ENCODE measurements at places on chromosomes 11 and 22.

GRCh38 chr22:45640291-45640940 is 31.2 kb upstream of the ATXN10 start:
- DNase-seq, result no peak

DNA sequence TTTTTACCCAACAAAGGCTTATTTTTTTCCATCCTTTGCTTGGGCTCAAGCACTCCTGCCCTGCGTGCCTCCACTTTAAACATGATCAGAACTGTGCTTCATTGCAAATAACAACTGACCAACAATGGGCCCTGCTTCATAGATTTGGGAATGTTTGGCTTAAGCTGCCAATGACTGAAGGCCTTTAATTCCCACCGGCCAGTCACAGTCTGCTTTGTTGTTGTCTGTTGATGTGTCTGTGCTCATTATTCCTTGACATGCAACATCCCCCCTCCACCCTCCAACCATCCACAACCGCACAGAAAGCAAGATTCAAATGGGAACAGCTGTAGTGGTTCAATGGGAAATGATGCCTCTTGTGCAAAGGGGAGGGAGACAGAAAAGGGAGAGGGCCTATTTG is 23.0 kb downstream of the PAX6 start:
- DNase-seq, result no peak

DNA sequence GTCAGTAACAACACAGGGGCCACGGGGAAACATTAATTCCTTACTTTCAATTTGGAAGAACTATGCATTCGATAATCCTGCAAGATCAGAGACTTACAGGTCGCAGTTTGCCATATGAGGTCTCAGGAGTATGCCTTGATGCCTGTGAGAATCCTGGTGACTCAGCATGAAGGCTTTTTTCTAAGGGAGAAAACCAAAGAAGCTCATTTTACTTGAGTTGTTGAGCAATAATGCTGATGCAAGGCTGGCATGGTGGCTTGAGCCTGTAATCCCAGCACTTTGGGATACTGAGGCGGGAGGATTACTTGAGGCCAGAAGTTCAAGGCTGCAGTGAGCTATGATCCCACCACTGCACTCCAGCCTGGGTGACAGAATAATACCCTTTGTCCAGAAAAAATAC is 26.6 kb downstream of the ATG16L2 start:
- DNase-seq, result no peak

DNA sequence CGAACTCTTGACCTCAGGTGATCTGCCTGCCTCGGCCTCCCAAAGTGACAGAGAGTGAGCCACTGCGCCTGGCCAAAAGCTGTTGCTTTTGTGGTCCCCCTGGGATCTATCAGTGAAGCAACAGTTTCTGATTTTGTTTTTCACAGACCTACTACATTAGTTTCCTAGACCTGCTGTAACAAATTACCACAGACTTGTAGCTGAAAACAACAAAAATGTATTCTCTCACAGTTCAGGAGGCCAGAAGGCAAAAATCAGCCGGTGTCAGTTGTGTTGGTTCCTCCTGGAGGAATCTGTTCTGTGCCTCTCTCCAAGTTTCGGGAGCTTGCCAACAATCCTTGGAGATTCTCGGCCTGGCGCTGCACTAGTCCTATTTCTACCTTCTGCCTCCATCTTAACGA is 8.5 kb upstream of the SLC35C1 start:
- DNase-seq, result no peak

GRCh38 chr11:82747471-82747870 is 13.8 kb upstream of the FAM181B start:
- no peak for DNase-seq

GRCh38 chr11:133563505-133564025 is 31.3 kb upstream of the OPCML start:
- no peak for DNase-seq

- DNase-seq, result no peak
Observed at GRCh38 chr22:22783575-22783974, 104.0 kb upstream of the IGLL5 start.

DNA sequence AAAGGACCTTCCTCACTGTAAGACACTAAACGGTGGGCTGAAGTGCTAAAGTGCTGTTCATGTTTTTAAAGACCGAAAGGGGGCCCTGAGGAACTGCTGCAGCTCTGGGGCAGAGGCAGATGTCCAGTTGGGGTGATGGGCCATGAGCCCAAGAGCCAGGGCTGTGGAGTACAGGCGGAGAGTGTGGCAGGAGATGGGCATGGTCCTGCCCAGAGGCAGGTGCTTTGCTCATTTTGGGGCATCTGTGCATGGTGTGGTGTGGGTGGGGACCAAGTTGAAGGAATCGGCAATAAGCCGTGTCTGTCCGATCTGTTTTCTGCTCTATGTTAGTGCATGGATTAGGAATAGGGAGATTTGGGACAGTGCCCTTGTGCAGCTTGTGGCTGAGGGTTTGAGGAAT is 258.3 kb downstream of the NTM start:
- no peak for DNase-seq

DNA sequence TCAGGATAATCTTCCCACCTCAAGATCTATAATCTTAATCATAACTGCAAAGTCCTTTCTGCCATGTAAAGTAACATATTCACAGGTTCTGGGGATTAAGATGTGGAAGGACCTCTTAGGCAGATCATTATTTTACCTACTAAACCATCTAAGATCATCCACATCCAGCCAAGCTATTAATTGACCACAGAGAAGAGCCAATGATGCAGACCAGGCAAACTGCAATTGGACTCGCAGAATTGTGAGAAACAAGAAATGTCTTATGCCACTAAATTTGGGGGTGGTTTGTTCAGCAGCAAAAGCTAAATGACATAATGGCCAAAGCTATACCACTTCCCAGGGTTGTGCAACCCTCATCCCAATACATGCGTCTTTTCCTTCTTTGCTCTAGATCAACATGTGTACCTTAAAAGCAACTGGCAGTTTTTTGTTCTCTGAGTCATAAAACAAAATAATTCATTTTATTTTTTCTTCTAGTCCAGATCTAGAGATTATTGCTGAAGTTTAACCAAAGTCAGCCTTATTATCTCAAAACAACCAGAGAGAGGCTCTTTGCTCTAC is 88.7 kb upstream of the CHRM4 start:
- no peak for DNase-seq

DNA sequence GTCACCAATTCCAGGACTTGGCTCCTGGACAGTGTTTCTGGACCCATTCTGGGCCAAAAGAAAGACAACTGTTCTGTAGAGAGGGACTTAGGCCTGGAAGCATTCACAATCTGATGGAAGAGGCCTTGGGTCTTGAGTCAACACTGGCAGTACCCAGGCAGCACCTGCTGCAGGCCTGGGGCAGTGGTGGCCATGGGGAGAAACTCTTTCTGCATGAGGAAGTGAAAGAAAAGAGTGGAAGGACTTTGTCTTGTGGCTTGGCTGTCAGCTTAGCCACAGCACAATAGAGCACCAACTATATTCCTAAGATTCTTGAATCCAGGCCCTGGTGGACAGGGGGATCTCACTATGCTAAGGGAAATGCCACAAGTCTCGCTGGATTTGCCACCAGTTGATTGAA is 70.6 kb downstream of the CTSC start:
- DNase-seq, result no peak

DNA sequence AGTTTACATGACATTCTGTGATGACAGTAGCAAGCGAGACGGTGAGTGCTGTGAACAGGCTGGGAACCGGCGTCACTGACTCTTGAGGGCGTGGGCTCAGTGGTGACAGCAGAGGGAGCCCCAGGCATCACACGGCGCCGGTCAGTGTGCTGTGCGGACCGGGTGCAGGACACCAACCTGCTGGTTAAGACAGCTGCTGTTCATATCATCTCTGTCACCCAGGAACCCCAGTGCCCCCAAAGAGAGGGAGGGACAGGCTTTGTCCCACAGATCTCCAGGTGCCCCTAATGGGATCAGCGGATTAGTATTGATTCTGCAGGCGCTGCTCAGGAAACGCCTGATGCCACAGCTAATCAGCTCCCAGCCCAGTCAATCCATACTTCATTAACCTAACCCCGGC is 18.4 kb downstream of the B3GAT1 start:
- DNase-seq, result no peak

DNA sequence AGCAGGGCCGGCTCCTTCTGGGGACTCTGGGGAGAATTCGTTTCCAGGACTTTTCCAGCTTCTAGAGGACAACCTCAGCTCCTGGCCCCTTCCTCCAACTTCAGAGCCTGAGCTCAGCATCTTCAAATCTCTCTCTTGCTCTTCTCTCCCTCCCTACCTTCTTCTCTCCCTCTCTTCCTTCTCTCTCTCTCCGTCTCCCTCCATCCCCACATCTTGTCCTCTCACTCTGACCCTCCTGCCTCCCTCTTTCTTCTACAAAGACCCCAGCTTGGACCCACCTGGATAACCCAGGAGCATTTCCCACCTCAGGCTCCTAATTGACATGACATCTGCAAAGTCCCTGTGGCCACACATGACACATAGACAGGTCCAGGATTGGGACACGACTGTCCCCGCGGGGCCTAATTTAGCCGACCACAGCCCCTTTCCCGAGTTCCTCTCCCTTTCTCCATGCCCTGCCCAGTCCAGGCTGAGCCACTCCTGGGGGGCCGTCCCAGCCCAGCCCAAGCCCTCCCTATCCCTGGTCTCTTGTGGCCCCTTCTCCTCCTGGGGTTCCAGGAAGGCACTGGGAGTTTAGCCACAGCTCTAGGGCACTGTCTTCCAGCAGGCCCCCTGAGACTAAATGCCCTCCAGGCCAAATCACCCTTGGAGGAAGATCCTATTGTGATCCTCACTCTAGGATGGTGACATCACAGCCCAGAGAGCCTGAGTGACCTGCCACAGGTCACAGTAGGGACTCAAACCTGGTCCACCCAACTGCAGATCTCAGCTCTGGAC is 36.9 kb downstream of the IGLL5 start:
- no peak for DNase-seq

GRCh38 chr11:69437876-69438205 is 43.6 kb upstream of the LINC01488 start:
- no peak for DNase-seq

- no peak for DNase-seq
Observed at GRCh38 chr11:2464451-2465165, 19.8 kb downstream of the KCNQ1 start.

DNA sequence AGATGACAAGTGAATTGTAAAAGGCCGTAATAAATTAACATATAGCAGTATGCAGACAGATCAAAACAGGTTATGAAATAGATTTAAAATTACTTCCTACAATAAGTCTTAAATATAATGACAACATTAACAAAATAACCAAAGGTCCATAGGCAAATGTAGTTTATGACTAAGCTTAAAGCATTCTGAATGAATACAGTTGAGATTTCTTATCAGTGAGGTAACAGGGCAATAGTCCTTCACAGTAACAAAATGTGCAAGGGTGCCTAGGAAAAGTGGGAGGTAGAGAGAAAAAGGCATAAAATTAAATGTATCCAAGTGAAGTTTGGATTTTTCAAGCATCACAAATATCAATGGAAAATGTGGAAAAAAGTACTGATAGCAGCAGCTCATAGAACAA is 20.9 kb upstream of the P4HA3 start:
- no peak for DNase-seq

GRCh38 chr11:93908689-93909088 is 58.3 kb upstream of the VSTM5 start:
- DNase-seq, result peak; percentile 74

- DNase-seq, result no peak
Observed at GRCh38 chr11:67409261-67409666, 5.4 kb downstream of the TBC1D10C start.

DNA sequence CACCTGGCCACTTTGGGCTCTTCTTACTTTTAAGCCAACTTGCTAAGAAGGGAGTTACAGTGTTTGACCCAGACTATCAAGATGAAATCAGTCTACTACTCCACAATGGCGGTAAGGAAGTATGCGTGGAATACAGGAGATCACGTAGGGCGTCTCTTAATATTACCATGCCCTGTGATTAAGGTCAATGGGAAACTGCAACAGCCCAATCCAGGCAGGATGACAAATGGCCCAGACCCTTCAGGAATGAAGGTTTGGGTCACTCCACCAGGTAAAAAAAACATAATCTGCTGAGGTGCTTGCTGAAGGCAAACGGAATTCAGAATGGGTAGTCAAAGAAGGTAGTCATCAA is 1.0 kb upstream of the YPEL4 start:
- no peak for DNase-seq

- DNase-seq, result no peak
Observed at GRCh38 chr22:31947296-31947695, 3.0 kb downstream of the YWHAH start.

DNA sequence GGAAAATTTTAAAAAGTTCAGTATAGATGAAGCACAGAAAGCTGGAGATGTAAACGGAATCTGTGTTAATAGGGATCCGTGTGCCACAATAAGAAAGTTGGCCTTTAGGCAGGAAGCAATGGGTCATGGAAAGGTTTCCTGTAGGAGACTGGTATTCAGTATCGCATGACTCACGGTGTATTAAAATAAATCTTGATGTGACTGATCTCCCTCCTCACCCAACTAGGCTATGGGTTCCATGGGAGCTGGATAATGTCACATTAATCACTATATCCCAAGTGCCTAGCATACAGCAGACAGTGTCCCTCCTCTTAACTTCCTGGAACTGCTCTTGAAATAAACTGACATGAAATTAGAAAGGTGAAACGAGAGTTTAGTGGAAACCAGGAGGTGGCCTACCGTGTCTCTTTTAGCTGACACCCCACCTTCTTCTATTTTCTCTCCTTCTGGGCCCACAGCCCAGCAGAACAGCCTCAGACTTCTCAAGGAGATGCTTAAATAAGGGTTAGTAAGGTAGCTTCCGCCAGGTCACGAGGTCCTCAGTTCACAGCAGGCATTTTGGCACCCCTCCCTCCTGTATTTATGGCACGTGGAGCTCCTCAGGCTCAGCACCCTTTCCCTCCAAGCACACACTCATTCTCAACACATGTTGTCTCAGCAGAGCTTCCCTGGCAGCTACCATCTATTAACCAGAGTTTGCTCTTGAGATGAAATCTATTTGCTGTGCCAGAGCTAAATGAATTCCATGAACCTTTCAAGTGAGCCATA is 118.8 kb downstream of the NXPE2 start:
- DNase-seq, result no peak

- no peak for DNase-seq
Observed at GRCh38 chr11:123745764-123746451, 4.4 kb upstream of the ZNF202 start.

- no peak for DNase-seq
Observed at GRCh38 chr22:16933291-16934282, 74.4 kb downstream of the GAB4 start.

DNA sequence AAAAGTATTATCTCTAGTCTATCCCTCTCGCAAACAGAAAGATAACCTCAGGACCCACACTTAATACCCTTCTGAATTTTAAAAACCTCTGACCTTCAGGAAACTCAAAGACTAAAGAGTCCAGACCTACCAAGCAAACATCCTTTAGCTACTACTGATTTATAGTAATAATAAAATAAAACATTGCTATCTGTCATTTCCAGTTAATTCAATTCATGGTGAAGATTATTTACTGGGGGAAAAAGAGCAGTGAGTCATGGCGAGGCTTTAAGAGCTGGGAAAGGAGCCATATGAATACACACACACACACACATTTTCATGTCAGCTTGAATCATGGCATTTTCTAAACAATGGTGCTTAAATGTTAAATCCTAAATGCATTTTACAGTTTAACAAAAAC is 87.1 kb downstream of the FAM76B start:
- peak; percentile 54 for DNase-seq

Data from foreskin melanocyte (primary cell).